NCI-H345 (cell line): ENCODE measurements at places on chromosomes 16 and 17.

- no peak for DNase-seq
Measured at GRCh38 chr17:58238147-58238634, at the start of gene LPO. TSS of gene LPO (plus strand) at chr17:58238584. CDS start at chr17:58242980, 4,396 bp downstream.

DNA sequence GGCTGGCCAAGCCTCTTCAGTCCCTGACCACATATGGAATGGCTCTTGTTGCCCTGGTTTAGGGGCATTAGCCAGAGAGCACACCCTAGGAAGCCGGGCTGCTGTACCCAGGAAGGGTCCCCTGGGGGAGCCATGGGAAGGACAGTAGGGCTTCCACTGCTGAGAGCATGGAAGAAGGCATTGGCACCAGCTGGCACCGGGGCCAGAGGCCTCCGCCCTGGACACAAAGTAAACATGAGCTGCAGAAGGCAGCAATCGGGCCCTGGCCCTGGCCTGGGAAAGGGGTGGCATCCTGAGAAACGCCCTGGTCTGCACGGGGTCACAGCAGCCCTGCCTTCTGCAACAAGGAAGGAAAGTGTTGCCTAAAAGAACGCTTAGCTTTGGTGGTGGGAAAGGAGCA lies 49.4 kb downstream of the VAC14 start:
- DNase-seq: no peak

- DNase-seq: no peak
Measured at GRCh38 chr16:67460168-67460567, 20.8 kb downstream of the ATP6V0D1 start.

GRCh38 chr16:49513040-49513439 lies 139.4 kb downstream of the C16orf78 start:
- no peak for DNase-seq

DNA sequence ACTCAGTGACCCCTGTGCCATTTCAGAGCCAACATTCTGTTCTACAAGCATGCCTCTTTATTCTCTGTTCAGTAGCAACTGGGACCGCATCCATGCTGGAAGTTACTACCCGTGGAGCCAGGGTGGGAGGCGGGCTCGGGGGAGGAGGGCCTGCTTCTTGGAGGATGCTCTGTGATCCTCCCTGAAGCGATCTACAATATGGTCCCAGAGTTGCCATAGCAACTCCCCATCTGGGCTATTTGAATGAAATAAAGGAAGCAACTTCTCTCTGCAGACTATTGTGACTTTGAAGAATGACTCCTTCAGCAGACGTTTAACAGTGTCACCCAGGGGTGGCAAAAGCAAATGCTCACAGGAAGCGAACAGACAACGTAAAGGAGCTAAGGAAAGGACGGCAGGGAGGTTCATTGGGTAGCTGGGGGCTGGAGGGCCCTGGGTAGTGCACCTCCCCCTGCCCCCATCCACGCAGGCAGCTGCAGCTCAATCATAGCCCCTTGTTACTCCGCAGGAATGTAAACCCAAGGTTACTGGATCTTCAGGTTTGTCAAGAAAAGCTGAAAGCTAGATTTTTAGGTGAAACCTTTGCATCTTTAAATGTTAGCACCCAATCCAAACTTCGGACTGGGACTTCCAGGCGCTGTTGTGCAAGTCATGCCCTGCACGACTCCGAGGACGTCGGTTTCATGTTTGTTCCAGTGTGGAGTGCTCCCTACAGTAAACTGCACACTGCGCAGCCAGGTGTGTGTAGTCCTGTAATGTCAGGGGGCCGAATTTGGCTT lies 51.1 kb upstream of the MEAK7 start:
- DNase-seq: peak; percentile 15

- DNase-seq: no peak
Measured at GRCh38 chr17:2056206-2057174, 1.6 kb downstream of the HIC1 start.

DNA sequence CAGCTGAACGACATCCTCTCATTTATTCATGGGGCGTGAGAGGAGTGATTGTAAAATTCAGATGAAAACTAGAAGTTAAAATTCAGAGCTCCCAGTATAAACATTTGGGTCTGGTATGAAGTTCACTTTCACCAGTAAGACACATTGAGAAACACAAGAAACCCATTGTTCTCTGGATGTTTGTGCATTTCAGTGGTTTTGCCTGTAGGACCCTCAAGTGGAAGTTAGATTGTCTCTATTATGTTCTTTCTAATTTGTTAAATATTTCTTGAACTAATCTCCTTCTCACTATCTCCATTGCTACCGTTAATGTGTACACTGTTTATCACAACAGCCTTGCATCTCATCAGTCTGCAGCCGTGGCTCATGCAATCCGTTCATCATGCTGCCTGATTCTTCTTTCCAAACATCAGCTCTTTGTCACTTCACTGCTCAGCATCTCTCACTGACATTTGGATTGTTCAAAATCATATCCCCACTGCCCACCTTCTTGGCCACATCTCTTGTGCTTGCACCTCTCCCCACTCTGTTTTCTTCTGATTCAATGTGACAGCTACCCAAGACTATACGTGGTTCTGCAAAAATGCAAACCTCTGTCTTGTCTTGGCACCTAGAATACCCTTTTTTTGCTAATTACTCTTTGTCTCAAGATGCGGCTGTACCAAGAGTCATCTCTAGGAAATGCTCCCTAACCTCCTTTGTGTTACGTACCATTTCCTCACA lies 49.5 kb downstream of the HLF start:
- no peak for DNase-seq

DNA sequence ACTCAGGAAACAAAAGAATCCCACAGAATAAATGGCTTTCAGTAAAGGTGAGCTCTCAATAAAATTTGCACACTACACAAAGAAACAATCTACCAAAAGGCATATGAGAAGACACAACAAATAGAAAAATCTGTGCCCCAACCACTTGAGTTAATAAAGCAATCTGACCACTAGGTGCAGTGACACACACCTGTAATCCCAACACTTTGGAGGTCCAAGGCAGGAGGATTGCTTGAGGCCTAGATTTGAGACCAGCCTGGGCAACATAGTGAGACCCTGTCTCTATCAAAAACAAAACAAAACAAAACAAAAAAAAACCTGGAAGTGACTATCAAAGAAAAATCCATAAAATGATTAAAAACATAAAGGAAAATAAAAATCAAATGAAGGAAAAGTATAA lies 9.6 kb upstream of the ABCA5 start:
- no peak for DNase-seq

- no peak for DNase-seq
Measured at GRCh38 chr17:76682296-76682695, 28.5 kb downstream of the MXRA7 start.

GRCh38 chr16:78763821-78764440 lies 664.5 kb downstream of the WWOX start:
- peak; percentile 24 for DNase-seq

DNA sequence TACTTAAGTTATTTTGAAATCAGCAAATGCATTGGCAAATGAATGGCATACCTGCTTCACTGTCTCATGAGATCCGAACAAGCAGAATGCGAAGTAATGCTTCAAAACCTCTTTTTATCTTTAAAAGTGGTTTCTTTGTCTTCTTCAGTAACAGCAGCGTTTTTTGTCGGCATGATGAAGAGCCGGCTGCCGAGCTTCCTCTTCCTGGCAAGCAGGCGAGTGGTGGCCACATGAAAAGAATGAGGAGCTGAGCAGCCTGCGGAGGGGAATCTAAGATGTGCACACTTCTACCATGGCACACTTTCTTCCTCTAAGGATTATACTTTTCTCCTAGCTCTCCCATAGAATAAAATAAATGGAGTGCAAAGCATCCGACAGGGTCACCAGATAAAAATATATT lies 42.4 kb upstream of the AKTIP start:
- DNase-seq: no peak

DNA sequence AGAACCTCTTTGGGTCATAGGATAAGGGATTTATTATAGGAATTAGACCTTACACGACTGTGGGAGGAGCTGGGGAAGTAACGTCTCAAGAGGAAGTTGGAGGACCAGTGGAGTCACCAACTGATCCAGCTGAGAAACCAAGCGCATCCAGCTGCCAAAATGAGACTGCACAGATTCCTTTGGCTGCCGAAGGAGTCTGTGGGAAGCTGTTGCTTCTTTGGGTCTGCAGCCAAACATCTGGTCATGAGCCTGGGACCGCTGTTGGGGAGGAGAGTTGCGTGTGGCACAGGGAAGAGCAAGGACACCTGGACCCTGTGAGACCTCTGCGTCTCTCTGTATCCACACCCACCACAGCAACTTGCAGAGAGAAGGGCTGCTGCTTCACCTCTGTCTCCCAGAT lies 2.4 kb upstream of the NACA2 start:
- no peak for DNase-seq

DNA sequence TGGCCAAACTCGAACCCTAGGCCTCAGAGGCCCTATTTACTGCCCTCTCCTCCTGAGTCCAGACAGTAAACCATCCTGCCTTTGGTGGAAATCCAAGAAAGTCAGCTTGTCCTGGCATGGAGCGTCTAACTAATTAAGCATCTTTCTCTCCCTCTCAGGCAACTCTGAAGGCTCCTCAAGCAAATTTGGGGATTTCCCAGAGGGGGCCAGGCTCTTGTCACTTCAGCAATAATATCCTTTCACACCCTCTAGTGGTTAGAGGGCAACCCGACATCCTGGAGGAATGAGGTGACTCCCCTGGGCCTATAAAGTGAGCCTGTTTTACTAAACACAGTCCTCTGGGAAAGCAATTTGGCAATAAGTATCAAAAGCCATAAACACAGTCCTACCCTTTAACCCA lies 60.4 kb downstream of the NOG start:
- DNase-seq: no peak
